ENCODE measurements at places on chromosomes 3 and 15.

GRCh38 chr3:42081838-42082473 is 9.2 kb upstream of the TRAK1 start:
- DNase-seq: no peak

- no peak for DNase-seq
Measured at GRCh38 chr3:102089904-102090720, 240.8 kb downstream of the NFKBIZ start.

DNA sequence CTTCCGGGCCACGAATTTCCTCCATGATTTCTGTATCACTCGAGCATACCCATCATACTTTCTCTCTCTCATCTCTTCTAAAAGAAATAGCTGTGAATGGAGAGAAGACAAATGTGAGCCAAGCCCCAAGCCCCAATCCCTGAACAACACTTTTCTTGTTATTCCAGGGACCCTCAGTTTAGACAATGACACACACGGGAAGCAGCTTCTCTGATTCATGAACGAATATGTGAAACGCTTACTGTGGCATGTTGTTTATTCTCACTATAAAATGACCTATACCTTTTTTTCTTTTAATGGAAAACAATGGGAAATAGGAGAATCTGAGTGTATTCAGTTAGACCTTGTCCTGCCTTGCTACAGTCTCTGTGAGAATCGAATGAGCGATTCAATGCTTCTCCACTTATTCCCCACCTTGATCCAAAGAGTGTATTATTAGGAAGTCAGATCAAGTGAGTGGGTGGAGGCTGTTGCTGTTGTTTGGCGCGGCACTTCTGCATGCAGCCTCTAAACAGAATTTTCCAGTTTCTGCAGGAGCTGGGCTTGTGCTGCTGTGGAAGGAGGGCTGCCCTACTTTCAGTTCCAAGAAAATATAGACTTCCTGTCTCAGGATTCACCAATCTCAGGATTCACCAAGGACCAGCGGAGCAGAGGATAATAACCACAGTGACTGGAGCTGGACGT is 32.4 kb upstream of the LDHAL6B start:
- no peak for DNase-seq

DNA sequence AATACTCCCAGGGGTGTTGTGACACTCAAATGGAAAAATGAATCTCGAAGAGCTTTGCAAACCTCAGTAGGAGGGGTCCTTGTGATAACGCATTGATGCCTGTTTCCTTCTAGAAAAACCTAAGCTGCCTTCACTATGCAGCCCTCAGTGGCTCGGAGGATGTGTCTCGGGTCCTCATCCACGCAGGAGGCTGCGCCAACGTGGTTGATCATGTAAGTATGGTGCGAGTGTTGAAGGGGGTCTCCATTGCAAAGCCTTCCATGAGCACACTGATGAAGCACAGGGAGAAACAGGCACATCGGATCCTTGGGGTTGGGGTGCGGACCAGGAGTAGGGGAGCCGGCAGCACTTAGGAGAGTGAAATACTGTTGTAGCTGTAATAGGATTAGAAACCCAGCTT is 22.3 kb downstream of the ANKDD1A start:
- no peak for DNase-seq

- no peak for DNase-seq
Measured at GRCh38 chr3:136396916-136397315, 146.8 kb downstream of the PCCB start.

GRCh38 chr3:112569265-112569664 is 7.4 kb downstream of the SLC35A5 start:
- DNase-seq: no peak

DNA sequence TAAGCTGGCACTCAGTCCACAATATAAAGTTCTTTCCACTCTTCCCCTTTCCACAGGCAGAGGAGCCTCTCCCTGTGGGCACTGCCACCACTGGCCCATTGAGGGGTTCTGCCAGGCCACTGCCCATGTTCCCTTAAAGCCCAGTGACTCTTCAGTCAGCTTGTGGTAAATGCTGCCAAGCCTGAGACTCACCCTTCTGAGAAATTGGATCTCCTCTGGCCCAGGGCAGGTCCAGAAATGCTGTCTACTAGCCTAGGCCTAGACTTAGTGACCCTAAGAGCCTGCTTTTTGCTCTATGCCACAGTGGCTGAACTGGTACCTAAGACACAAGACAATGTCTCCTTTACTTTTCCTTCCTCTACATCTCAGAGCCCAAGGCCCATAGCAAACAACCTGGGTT is 295.8 kb downstream of the RBMS3 start:
- DNase-seq: no peak

DNA sequence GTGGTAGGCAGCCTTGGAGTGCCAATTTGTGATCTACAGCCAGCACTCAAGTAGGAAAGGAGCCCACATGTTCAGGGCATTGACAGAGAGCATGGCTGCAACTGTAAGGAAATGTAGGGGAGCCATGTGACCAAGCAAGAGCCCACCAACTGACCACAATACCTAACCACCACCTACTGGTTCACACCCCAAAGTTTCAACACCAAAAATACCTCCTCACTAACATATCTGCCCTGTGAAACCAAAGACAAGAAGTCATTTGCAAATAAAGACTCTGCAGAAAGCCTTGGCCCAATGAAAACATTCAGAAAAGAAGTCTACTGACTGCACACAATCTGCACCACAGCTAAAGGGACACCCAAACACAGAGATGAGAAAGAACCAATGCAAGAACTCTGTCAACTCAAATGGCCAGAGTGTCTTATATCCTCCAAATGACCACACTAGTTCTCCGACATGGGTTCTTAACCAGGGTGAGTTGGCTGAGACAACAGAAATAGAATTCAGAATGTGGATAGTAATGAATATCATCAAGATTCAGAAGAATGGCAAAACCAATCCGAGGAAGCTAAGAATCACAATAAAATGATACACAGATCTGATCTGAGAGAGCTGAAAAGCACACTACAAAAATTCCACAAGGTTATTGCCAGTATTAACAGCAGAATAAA is 40.6 kb downstream of the SLC9C1 start:
- no peak for DNase-seq

- no peak for DNase-seq
Measured at GRCh38 chr3:161263057-161263456, 41.9 kb downstream of the NMD3 start.

GRCh38 chr3:112685956-112686799 is 45.2 kb upstream of the CCDC80 start:
- DNase-seq: no peak

DNA sequence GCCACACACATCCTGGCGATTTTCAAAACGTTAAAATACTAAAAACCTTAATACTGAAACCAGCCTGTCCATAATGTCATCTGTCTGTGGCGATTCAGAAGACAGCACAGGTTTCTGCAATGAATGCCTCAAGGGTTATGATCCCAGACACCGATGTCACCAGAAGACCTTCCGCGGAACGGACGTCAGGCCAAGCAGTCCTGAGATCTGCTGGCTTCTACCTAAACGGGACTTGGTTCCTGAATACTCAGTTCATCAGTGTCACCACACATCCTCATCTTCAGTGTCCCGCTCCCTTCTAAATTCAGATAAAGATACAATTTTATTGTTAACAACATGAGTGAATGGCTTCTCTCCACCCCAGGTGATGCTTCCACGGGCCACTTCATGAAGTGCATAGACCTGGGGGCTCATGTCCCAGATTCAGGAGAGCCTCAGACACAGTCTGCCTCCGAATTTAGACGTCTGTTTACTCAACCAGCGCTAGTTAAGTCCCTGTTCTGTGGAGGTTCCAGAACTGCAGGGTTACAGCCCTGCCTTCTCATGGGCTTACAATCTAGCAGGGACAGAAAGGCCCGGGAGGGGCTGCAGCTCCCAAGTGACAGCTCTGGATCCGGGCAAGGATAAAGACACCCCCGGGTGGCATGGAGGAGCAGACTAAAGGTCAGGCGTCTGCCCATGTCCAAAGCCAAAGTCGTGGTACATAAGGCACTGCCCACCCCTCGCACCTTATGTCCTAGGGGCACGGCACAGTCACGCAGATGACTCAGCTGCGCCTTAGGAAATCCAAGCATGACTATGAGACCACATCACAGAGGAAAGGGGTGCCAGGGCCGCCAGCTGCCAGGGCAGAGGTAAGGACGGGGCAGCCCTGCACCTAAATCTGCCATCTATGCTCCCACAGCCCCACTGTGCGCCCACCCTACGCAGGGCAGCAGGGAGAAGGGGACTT is 75.9 kb downstream of the VGLL4 start:
- DNase-seq: no peak

GRCh38 chr15:37375519-37375918 is 275.2 kb upstream of the MEIS2 start:
- DNase-seq: no peak

- no peak for DNase-seq
Measured at GRCh38 chr3:114336857-114337256, 43.0 kb downstream of the TIGIT start.

DNA sequence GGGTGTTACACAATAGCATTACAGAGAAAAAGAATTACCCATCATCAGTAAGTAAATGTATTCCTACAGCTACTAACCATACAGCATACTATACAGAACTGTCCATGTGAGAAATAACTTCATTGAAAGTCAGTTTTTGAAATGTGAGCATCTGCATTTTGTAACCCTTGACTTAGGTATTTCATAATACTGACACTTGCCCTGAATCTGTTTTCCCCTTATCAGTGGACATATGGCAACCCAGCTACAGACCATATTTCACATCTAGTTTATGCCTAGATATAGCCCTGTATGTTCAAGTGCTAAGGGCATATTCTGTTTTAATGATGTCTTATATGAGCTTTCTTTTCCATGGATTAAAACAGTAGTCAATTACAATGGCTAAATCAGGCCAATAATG is 297.6 kb downstream of the TBC1D5 start:
- no peak for DNase-seq

- no peak for DNase-seq
Measured at GRCh38 chr3:39347586-39347876, 18.0 kb downstream of the CCR8 start.

DNA sequence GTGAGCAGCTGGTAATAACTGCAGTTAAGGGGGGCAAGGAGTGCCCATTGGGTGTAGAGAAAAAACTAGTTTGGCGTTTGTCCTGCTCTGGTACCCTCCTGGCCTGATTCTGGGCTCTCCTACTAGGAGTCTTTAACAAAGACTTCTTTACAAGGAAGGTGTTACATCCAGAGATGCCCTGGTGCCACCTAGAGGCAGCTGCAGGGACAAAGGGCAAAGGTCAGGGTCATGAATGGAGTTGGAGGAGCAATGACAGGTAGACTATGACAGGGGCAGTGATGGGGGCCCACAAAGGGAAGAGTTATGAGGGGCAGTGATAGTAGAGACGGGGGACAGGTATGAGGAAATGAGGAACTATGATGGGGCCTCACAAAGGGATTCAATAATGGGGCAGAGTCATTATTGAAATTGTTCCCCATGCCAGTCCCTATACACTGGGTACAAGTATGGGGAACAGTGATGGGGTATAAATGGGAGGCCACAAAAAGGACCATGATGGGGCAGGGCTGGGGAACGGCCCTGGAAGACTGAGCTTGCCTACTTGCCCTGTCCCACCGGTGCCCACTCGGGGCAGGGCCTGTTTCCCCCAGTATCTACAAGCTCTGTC is 7.9 kb downstream of the CCDC71 start:
- DNase-seq: no peak

GRCh38 chr3:64222501-64223111 is 2.7 kb downstream of the PRICKLE2 start:
- no peak for DNase-seq

- DNase-seq: no peak
Measured at GRCh38 chr3:33428734-33429133, 11.5 kb downstream of the UBP1 start.

- DNase-seq: no peak
Measured at GRCh38 chr3:194197396-194197960, 61.5 kb downstream of the HES1 start.

DNA sequence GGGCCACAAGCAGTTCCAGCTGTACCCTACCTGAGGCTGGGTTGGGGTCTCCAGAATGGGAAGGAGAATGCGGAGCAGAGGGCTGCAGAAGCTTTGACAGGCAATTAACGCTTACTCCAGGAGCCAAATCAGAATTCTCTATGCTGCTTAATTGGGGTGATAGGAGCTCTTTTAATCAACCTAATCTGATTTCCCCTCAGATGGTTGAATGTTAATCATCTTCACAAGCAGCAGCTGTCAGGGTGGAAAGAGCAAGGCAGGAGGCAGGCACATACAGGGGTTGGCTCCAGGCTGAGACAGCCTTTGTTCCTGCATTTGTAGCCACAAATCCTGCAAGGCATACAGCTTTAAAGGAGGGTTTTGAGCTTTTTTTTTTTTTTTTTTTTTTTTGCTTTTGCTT is 2.6 kb downstream of the CILP start:
- DNase-seq: no peak

DNA sequence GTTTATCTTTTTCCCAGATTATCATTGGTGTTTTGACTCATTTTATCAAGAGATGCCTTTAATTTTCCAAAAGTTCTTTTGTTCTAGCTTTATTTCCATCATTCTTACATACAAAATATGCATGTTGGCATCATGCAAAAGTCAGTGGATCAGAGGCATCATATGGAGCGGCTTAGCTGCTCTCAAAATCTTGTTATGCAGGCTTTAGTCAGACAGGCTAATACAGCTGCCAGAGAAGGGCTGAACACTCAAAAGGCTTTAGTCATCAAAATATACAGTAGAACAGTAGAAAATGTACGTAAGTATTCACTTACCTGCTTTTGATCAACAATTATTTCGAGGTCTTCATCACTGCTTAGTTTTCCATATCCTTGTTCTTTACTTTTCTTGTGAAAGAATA is 65.5 kb downstream of the PEX5L start:
- DNase-seq: no peak

GRCh38 chr3:105813710-105814109 is 55.1 kb downstream of the CBLB start:
- DNase-seq: no peak

DNA sequence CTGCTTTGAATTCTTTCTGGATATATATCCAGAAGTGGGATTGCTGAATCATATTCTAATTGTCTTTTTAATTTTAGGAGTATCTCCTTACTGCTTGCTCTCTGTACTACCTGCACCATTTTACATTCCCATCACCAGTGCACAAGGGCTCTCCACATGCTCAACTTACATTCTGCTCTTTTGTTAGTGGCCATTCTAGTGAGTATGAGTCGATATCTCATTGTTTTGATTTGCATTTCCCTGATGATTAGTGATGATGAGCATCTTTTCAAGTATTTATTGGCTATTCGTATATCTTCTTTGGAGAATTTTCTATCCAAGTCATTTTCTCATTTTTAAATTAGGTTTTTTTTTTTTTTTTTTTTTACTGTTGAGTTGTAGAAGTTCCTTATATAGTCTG is 29.5 kb downstream of the PFN2 start:
- DNase-seq: no peak

- DNase-seq: no peak
Measured at GRCh38 chr3:29972320-29972993, 633.9 kb upstream of the TGFBR2 start.
